ENCODE measurements at places on chromosomes 3 and 15. TPM values are rescaled to one million over a fixed set of nuclear protein-coding genes. Genes with fewer than 3 reads are reported as not detected.

Gene GADL1
- 1.1 TPM for total RNA-seq

Gene ABHD5
- total RNA-seq = 31.1 TPM

Gene THBS1
- total RNA-seq = 6,138 TPM

Gene ISY1
- 28.1 TPM for total RNA-seq

Gene LSAMP
- total RNA-seq = under 0.01 TPM

Gene ITIH1
- not detected for total RNA-seq

Gene SLC12A8
- total RNA-seq = 0.80 TPM

Gene KLHL40
- under 0.01 TPM for total RNA-seq

Gene ADGRG7
- total RNA-seq = not detected

Gene ANKRD34C
- not detected for total RNA-seq

Gene BUB1B
- total RNA-seq = 78.3 TPM

Gene COL7A1
- total RNA-seq = 0.14 TPM

Gene KNG1
- not detected for total RNA-seq

Gene RNF123
- total RNA-seq = 19.1 TPM

Data from thoracic aorta endothelial cell (primary cell).